Activated B cell treated with CpG ODN at 0.5 μM for 24 hours (primary cell): ENCODE measurements at places on chromosomes 12 and 14. TPM values are rescaled to one million over a fixed set of nuclear protein-coding genes. Genes with fewer than 3 reads are reported as not detected.

The GPR84 gene
- total RNA-seq, result not detected in 2 replicates

The COQ10A gene
- 30.2 and 35.6 TPM in 2 replicates for total RNA-seq

The AHNAK2 gene
- total RNA-seq, result not detected in 2 replicates

The ASCL1 gene
- total RNA-seq, result 0.07 TPM in 1 of 2 replicates, not detected in the other

The SLC39A2 gene
- 0.38 TPM in 1 of 2 replicates, not detected in the other for total RNA-seq

The FBXO34 gene
- 19.7 and 20.4 TPM in 2 replicates for total RNA-seq

The OR6J1 gene
- total RNA-seq, result not detected in 2 replicates

The L2HGDH gene
- 4.3 and 5.2 TPM in 2 replicates for total RNA-seq

The OTUB2 gene
- total RNA-seq, result 0.12 TPM in 1 of 2 replicates, not detected in the other

The MTHFD1 gene
- total RNA-seq, result 91.4 and 98.4 TPM in 2 replicates
